GM20000 (cell line): ENCODE measurements at places on chromosomes 3 and 15.

- DNase-seq, result peak; percentile 21
These were observed 14.3 kb downstream of the KAT2B start for GRCh38 chr3:20054549-20054987.

GRCh38 chr15:81273855-81274254 is 50.1 kb downstream of the STARD5 start:
- no peak for DNase-seq

DNA sequence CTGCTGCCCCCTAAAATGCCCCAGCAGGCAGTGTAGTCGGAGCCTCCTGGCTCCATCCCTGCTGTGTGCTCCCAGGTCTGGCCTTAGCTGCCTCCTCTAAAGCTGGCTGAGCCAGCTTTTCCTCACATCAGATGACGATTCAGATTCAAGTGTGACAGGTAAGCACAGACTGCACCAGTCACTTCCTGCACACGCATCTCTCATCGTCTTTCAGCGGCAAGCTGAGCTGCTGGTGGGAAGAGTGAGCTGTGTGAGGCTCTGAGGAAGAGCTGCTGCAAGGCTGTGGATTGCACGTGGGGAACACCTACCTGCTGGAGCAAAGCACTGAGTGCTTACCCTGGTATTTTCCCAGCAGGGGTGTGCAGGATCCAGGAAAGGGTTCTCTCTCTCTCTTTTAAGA is 88.4 kb upstream of the RPL32 start:
- no peak for DNase-seq

- DNase-seq, result no peak
These were observed 45.0 kb downstream of the SNRK start for GRCh38 chr3:43331381-43331780.

GRCh38 chr3:133956982-133957381 is 61.3 kb upstream of the RAB6B start:
- DNase-seq, result no peak

DNA sequence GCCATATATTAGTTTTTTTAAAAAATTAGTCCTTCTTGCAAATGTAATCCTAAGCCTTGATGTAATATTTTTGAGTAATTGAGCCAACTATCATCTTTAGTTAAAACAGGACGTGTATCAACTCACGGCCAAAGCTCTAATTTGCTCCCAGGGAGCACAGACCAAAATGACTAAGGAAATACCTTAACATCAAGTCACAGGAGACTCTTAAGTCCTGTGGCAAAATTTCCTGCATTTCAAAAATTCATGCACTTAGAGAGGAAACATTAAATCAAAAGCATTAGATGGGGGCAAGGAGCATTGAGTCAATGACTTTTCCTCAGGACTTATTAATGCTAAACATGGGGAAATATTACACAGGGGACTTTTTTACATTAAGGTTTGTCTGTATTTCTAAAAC is 276.0 kb downstream of the MFSD1 start:
- no peak for DNase-seq

GRCh38 chr3:152549263-152549662 is 280.5 kb downstream of the MBNL1 start:
- no peak for DNase-seq

DNA sequence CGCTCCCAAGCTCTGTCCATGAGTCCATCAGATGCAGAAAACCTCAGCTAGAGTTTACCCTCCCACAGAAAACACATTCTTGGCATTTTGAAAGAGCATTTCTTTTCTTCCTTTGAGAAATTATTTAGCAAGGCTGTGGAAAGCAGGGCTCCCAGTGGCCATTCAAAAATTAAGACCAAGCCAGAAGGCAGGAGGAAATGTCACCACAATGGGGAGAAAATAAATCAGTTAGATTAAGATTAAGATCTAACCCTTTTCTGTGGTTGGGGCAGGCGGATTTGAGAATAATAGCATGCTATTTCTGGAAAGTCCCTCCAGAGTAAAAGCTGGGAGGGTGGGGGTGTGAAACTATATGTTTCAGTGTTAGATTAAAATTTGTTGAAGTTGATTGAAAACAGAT is 20.2 kb downstream of the LRIG1 start:
- DNase-seq, result peak; percentile 37

DNA sequence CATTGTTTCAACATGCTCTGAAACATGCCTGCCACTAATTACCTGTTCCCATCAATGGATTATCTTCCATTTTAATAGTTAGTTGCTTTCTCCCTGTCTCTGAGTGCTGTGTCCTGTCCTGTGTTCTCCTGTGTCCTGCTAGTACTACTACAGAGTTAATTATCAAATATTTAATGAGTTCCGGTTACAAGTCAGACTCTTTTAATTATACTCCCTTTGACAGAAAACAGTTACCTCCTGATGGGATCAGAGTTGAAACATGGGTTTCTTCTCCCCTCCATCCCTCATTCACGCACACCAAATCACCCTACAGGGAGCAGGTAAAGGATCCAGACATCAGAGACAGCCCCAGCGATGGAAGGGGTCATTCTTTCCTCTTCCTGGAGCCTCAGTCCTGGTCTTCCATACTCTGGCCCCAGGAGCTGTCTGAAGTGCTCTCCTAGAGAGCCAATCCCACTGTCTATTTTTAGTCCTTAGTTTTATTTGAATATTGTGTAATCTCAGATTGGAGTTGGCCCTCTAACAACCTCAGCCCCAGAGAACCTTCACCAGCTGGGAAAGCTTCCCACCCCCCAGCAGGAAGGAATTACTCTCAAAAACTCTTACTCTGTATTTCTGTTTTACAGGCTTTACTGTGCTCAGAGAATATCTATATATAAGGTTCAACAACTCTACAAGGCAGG is 137.0 kb upstream of the C2CD4B start:
- no peak for DNase-seq

- no peak for DNase-seq
These were observed 61.3 kb downstream of the UBE2E2 start for GRCh38 chr3:23264413-23264812.

DNA sequence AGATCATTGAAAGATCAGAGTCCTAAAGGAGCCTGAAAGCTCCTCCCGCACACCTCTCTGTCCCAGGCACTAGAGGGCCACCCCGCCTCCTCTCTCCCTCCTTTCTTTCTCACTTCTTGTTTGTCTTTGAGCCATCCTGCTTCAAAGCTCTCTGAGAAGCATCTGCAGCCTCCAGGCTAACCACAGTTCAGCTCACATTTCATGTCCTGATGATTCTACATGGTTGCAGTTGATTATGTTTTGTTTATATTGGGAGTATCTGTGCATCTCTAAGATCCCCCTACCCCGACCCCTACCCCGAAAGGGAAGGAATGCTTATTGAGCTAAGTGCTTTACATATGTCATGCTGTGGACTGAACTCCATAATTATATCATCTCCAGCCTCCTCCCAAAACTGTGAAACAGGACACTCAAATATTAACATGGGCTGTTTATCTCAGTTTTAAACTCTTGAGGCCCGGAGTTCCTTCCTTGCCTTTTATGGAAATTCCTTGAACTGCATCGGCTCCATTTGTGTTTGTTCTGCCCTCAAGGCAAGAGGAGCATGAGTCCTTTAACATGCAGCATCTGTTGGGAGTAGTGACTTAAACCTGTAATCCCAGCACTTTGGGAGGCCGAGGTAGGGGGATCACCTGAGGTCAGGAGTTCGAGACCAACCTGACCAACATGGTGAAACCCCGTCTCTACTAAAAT is 30.9 kb downstream of the MGLL start:
- peak; percentile 77 for DNase-seq

DNA sequence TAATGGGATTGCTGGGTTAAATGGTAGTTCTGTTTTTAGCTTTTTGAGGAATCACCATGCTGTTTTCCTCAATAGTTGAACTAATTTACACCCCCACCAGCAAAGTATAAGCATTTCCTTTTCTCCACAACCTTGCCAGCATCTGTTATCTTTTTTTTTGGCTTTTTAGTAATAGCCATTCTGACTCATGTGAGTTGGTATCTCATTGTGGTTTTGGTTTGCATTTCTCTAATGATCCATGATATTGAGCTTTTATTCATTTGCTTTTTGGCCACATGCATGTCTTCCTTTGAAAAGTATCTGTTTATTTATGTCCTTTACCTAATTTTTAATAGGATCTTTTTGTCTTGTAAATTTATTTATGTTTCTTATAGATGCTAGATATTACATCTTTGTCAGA is 288.2 kb downstream of the EPHA6 start:
- no peak for DNase-seq

DNA sequence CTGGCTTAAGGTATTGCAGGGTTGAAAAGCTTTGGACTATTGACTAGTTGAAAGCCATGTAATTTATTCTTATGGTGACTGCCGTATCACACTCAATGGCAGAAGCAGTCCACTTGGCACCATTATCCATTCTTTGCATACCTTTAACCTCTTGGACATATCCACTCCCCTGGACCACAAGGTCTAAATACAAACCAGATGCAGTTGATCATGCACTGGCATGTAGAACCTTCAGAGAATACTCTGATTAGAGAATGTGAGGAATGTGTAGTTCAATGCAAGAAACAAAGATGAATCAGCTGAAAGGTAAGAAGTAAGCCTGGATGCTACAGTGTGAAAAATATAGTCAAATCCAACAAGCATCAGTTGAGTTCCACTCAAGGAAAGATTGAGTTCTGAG is 93.1 kb downstream of the FRMD5 start:
- DNase-seq, result no peak

DNA sequence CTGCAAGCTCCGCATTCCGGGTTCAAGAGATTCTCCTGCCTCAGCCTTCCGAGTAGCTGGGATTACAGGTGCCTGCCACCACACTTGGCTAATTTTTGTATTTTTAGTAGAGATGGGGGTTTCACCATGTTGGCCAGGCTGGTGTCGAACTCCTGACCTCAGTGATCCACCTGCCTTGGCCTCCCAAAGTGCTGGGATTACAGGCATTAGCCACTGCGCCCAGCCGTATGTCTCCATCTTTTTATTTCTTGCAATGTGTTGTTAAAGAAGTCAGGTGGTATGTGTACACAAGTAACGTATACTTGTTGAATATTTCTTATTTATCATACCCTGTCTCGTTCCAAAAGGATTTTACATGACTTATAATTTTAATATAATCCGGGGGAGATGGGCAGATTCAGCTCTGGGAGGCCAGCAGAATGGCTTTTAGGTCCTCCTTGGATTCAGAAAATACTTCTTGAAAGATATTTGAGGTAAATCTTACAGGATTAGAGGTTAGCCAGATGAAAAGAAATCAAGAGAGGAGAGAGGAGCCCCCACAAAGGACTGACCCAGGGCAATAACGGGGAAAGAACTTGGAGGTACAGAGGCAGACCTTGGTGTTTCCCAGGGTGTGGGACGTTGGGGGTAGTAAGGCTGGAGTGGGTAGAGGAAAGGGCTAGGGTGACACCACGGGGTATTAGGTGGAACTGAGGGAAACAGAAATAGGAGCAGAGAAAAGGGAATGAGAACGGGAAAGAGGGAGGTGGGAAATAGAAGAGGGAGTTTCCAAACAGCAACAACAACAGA is 27.2 kb upstream of the MUC20 start:
- DNase-seq, result peak; percentile 20

DNA sequence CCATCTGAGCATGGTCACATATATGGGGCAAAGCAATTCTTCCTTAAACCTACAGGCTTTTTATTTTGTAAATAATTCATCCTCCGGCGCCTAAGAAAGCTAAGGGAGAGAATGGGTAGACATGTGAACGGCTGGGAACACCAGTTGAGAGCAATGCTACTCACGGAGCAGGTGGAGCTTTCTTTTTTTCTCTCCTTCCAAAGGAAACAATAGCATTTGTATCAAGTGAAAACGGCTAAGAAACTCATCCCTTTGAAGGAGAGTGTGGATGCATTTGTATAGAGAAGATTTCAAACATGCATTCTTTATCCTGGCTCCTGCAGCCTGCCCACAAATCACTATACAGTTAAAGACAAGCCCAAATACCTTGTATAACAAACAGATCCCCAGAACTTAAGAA is 637.8 kb downstream of the MAGI1 start:
- no peak for DNase-seq

DNA sequence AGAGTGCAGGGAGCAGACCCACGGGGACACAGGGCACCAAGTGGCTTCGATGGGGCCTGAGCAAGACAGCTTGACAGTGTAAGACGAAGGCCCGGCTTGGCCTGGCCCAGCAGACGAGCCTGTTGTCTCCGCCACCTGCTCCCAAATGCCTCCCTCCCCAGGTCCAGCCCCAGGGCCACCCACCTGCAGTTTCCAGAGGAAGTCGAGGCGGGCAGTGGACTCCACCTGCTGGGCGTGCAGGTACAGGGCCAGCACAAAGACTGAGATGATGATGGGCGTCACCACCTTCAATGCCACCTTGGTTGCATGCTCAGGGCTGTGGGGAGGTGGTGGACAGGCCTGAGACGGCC is 94.1 kb downstream of the SEC22A start:
- DNase-seq, result no peak

DNA sequence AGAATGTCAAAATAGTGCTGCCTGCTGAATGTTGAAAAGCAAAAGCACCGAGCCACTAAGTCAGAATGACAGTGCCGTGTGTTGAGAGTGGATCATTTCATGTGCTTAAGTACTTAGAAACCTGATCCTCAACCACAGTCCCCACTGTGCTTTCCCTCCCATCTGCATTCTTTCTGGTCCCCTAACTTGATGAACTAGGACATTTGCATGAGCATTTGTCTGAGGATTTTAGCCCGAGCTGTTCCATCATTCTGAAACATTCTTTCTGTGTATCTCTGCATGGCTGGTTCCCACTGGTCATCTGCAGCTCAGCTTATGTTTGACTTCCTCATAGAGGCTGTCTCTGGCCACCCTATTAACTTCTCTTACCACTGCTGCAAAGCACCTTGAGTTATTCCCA is 42.0 kb downstream of the SST start:
- DNase-seq, result no peak

- no peak for DNase-seq
These were observed 22.8 kb upstream of the CEP152 start for GRCh38 chr15:48833526-48834239.

- DNase-seq, result no peak
These were observed 272.9 kb downstream of the TBC1D5 start for GRCh38 chr3:17469520-17469919.

GRCh38 chr15:28997791-28998190 is 112.0 kb downstream of the APBA2 start:
- no peak for DNase-seq

DNA sequence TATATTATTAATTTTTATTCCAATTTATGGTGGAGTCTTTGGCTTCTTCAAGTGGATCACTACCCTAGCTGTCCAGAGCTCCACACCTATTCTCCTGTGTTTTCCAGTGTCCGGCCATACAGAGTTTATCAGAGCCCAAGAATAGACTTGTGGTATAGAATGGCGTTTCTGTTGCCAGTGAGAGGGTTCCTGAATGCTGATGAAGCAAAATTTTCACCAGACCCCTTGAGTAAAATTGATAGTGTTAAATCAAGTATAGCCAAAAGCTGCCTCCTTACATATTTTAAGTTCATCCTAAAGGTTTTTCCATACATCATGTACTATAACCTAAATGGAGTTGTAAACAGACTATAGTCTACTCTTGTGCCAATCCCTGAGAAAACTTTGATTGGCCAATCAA is 171.5 kb upstream of the CHL1 start:
- DNase-seq, result no peak

GRCh38 chr15:65695081-65695480 is 73.3 kb downstream of the SLC24A1 start:
- no peak for DNase-seq
